NCI-H524 treated with DMSO at 0.1 percent for 48 hours (cell line): ENCODE measurements at places on chromosomes 12 and 14.
A peak's percentile ranks its signal among the peaks of the same experiment; 100 is the strongest.

DNA sequence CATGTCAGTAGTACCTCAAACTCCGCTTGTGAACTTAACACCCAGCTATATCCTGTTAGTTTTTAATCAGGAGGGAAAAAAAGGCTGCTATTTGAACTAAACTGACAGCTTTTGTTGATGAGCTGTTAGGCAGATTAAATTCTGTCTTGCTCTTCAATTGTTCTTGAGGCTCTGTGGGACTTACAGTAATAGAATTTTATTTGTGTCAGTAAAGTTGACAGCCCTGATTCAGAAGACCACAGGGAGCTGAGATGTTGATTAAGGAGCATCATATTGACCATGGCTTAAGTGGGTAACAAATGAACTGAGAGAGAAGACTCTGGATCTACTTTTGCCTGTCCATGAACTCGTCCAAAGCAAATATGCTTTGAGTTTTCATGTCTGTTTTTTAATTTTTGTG lies 622.9 kb downstream of the DIO2 start:
- DNase-seq, result no peak

DNA sequence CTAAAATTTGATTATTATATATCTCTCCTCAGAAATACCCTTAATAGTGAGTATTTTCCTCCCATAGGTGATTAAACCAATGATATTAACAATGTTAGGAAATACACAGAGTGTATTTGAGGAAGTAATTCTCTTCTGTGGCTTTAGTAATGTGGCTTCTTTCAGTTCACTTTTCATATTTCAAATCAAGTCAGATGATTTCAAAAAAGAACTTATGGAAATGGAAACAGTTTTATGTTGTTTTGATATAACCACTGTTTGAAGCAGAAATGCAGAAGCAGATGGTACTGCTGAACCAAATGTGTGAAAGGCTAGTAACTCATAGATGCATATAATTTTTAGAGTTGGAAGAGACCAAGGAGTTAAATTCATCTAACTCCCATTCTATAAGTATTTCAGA lies 1.9 kb upstream of the GPR33 start:
- no peak for DNase-seq

DNA sequence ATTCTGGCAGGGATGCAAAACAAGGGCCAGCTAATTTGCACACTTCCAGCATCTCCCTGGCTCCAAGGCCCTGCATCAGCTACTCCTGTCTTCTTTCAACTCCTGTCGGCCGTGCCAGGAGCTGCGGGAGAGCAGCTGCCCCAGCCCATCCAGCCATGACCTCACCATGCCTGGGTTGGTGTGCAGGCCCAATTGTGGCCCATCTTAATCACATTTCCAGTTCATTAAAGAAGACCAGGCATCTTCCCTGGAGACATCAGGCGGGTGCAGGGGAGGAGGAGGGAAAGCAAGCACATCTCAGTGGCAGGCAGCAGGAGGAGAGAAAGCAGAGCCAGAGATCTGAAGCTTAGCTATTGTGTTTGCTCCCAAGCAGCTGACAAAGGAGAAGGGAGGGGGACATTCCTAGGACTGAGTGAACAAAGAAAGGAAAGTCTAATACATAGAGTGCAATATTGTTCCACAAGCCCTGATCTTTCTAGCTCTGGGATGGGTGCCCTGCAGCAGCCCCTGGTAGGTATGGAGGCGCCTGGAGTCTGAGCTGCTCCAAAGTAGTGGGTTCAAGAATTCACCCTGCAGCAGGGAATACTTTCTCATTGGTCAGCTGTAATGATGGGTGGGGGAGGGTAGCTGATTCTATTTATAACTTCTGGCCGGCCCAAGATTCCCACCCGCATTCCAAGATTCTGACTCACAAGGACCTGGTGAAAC lies 40.1 kb downstream of the VWF start:
- DNase-seq, result no peak

DNA sequence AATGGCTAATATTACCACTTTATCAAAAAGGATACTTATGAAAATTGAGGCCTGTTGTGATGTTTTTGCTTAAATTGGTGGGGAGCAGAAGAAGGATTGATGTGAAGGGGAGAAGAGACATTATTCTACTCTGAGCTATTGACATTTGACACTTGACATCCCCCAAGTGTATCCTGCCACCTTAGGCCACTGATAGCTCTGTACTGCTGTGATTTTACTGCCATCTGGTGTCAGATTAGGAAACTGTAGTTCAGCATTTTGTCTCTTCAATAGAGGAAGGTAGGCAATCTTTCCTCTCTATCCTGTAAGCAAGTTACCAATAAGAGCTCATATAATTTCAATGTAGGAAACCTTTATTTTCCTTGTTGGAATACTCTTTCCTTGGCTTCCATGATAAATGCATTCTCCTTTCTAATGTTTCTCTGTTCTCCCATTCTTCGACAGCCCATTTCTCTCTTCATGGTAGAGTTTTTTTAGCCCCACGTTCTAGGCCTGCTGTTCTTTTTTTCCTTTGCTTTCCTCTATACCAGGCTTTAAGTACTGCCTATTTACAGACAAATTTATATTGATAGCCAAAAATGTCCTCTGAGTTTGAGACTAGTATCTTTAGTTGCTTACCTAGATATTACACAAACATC lies 46.3 kb downstream of the PPHLN1 start:
- peak; percentile 14 for DNase-seq

DNA sequence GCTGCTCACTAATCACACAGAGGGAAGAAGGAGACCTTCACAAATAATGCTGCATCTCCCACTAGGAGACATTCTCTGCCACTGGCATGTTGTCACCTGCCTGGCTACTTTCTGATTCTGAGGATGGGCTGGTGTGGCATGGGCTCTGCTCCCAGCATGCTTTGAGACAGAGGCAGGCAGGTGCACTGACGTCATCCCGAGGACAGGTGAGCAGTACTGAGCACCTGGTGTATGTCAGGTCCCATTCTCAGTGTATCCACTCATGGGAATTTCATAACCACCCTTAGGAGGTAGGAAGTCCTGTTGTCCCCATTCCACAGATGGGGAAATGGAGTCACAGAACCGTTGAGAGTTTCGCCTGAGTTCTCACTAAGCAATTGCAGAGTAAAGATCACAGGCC lies 597.9 kb downstream of the VRK1 start:
- no peak for DNase-seq

DNA sequence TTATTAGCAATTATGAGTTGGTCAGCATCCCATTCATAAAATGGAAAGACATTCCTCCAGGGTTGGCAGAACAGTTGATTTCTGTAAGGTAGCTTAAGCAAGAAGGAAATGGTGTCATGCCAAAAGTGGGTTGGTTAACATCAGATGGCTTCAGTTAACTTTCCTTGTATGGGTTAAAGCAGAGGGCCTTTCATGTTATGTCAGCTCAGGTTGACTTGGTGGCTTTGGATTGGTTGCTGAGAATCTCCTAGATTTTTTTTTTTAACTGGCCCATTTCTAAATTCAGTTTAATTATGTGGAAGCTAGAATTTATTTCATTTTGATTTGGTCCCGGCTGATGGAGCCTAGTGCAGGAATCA lies 87.8 kb downstream of the BBS10 start:
- no peak for DNase-seq

- DNase-seq, result no peak
Observed at GRCh38 chr14:58193542-58193941, 6.4 kb upstream of the ACTR10 start.

- DNase-seq, result no peak
Observed at GRCh38 chr14:47660158-47660557, 15.2 kb downstream of the MDGA2 start.

GRCh38 chr14:65594882-65595237 lies 182.3 kb downstream of the FUT8 start:
- DNase-seq, result no peak
